Stimulated activated effector memory CD8-positive, alpha-beta T cell treated with anti-CD3 and anti-CD28 coated beads, Interleukin-12 subunit alpha, Interleukin-12 subunit beta, amount 100 ng/mL, for 72 hours (primary cell): ENCODE measurements at places on chromosomes 3 and 15.

- no peak for DNase-seq
These were observed 224.0 kb downstream of the PLOD2 start for GRCh38 chr3:145936971-145937370.

DNA sequence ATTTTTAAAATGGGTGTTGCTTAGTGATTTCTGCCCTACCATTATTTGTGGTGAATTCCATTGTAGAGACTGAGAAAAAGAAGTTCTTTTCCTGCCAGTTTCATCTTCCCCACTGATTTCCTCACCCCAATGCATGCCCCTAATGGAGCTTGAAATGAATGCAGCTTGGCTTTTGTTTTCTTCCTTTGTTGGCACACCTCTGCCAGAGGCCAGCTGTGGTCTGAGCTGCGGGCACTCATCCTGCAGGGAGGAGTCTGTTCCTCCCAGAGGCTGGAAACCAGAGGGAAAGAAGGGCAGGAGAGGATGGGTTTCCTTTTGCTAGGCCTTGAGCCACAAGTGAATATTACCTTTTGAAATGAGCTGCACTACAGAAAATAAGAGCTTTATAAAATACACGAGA, 9.3 kb upstream of the ST8SIA2 start:
- DNase-seq: no peak

DNA sequence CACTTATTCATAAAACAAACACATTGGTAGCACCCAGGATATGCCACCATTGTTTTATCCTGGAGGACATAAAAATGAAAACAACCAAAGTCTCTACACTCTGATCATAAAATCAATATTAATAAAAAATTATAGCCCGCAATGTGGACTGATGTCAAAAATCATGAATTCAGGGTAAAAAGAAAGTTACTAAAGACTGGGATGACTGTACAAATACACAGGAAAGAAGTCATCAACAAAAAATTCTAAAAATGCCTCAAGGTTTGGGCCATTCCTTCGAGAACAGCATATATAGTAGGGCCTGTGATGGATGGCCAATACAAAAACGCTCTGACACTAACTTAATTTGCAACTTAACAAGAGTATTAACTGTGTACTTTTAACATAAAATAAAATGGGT, 76.8 kb downstream of the THBS1 start:
- DNase-seq: no peak

GRCh38 chr3:183354325-183354831, 74.0 kb downstream of the MCF2L2 start:
- no peak for DNase-seq

DNA sequence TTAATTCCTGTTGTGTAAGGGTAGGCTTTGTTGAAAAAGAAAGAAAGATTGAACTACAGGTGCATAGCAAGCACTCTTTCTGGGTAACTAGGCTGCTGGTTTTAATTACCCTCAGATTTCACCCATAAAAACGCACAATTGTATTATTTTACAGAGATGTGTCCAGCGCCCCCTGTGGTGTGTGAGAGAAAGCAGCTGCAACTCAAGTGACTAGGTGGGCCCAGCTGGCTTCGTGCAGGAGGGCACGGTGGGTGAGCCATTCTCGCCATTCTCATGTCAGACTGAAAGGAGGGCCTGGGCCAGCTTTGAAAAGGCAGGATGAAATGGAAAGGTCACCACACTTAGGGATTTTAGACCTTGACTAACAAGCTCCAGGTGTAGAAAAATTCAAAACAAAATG, 122.6 kb downstream of the LRIG1 start:
- DNase-seq: peak; percentile 15

DNA sequence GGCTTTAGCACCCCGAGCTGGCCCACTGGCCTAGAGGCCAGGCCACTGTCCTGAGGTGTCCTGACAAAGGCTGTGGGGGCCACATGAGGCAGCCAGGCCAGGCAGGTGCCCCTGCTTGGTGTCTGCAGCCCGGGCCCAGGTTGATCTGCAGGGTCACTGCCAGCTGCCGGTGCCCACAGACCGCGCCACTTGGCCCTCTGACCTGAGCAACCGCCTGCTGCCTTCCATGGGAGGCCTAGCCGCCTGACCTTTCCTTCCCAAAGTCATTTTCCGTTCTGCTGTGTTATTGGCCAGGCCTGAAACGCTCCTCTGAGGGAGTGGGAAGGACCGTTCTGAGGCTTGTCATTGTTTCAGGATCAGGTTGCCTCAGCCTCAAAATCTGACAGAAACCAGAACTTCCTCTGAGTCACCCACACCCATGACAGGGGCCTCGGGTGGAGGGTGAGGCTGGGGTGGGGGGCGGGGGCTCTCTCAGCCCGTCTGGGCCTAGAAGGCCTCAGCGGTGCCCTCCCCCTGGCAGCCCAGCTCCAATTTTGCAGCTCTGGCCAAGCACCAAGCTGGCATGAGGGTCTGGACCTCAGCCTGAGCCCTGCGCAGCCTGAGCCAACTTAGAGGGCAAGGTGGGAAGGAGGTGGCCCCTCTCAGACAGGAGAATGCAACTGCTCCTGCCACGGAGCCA, 140.7 kb upstream of the MEF2A start:
- DNase-seq: no peak

- DNase-seq: no peak
These were observed 72.5 kb upstream of the HERC1 start for GRCh38 chr15:63906266-63906584.

- no peak for DNase-seq
These were observed 52.3 kb downstream of the GLB1 start for GRCh38 chr3:33044676-33045075.

- no peak for DNase-seq
These were observed 412.9 kb downstream of the TIGIT start for GRCh38 chr3:114706591-114707232.

DNA sequence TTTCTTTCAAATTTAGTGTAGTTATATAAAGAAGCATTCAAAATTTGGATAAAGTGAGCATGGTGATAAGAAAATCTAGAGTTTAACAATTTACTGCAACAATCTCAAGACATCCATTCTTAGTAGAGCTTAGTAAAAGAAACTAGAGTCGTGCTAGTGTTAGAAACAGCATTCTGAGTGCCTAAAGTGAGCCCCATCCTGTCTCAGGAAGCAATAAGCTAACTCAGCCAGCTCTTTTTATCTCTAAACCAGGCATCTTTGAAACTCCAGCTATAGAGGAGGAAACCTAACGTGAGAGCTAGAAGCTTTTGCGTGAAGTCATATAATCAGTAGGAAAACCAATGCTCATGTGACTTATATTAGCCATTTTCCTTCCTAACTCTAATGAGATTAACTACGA, 1187.1 kb upstream of the EPHA6 start:
- no peak for DNase-seq
